ENCODE measurements at places on chromosomes 13 and 19. TPM values are rescaled to one million over a fixed set of nuclear protein-coding genes. Genes with fewer than 3 reads are reported as not detected.

POLR2E gene
- total RNA-seq: 283 TPM

KLK15 gene
- total RNA-seq: not detected

DNA sequence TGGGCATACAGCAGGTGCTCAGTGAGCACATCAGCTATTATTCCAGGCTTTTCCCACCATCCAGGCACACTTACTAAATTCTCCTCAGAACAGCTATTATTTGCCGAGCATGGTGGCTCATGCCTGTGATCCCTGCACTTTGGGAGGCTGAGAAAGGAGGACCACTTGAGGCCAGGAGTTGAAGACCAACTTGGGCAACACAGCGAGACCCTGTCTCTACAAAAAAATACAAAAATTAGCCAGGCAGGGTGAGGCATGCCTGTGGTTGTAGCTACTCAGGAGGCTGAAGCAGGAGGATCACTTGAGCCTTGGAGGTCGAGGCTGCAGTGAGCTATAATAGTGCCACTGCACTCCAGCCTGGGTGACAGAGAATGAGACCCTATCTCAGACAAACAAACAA lies 35.4 kb downstream of the PTPRS start:
- no peak for DNase-seq

- DNase-seq: no peak
Measured at GRCh38 chr19:30358821-30359580, 13.2 kb upstream of the ZNF536 start.

- no peak for DNase-seq
Measured at GRCh38 chr19:35171730-35172129, 17.2 kb downstream of the FXYD5 start.
